Spinal cord (tissue), 10 donors: ENCODE measurements at places on chromosomes 5 and 9.

DNA sequence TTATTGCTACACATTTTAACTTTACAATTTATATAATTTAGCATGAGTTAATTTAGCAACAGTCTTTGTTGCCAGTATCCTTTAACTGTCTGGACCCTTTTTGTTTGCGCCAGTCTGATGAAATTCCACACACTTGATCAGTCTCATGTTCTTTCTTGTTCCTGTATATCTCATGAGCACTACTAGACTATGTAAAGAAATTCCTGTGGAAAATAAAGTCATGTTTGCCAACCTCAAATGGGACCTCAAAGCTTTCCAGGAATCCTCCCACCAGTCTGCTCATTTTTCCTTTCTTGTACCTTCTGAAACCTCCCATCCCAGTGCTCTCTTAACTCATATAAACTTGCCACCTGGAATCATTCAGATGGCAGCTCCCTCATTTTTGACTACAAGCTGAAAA, 8.0 kb downstream of the DMXL1 start:
- peaks cover 2% of the 10 kb centered on the region for H3K4me1 ChIP-seq
- no peak overlapping the region for H3K4me3 ChIP-seq
- H3K36me3 ChIP-seq, result no peaks in the 10 kb centered on the region
- no peak overlapping the region for H3K27ac ChIP-seq

DNA sequence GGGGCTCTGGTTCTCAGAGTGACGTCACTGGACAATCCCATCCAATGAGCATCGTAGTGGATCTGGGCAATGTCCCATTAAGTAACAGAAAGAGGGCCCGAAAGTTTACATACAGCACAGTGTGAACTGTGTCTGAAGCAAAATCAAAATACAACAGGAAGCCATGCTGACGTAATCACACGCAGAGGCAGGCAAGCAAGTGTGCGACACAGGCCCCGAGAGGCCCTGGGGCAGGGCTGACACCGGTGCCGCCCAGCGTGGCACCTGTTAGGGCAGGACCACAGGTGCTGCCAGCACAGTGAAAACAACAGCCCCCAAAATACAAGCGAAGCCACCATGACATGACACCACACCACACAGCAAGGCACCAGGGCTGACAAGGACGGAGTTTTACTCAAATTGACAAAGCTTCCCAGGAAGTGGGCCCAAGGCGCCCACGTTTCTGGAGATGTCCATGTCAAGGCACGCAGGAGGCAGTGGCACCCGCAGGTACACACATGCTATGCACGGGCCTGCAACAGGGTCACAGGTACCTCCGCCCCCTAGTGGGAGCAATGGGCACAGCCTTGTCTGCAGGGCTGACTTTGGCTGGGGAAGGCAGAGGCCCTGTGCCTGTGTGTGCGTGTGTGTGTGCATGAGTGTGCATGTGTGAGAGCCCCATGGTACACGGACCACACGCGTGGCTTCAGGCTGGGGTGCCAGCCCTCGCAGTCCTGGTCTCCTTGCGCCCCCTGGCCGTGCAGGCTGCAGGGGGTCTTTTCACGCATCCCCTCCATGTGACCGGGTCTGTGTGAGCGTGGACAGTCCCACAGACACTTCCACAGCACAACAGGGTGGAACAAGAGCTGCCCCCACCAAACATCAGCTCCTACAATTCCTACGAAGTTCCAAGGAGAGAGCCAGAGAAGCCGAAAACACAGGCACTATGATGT, 19.6 kb downstream of the QSOX2 start:
- no peak overlapping the region for H3K4me3 ChIP-seq
- no peak for DNase-seq
- H3K27me3 ChIP-seq, result no peaks in the 10 kb centered on the region
- H3K4me1 ChIP-seq, result peaks cover 22% of the 10 kb centered on the region

DNA sequence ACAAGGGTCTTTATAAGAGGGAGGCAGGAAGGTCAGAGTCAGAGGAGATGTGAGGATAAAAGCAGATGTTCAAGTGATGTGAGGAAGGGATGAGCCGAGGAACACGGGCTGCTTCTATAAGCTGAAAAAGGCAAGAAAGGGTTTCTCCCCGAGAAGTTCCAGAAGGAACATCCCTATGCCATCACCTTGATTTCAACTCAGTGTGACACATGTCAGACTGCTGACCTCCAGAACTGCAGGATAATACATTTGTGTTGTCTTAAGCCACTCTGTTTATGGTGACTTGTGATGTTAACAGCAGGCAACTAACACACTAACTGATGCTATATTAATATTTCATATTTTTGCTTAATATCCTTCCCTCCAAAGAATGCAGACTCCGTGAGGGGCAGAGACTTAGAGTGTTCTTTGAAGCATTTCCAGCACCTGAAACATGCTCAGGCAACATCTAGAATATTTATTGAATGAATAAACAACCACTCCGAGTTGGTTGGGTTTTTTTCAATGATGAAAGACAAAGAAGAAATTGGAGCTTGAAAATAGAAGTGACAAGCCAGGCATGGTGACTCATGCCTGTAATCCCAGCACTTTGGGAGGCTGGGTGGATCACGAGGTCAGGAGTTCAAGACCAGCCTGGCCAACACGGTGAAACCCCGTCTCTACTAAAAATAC, 77.6 kb upstream of the ADRA1B start:
- H3K27ac ChIP-seq, result no peak overlapping the region
- no peak for DNase-seq
- no peaks in the 10 kb centered on the region for H3K27me3 ChIP-seq

DNA sequence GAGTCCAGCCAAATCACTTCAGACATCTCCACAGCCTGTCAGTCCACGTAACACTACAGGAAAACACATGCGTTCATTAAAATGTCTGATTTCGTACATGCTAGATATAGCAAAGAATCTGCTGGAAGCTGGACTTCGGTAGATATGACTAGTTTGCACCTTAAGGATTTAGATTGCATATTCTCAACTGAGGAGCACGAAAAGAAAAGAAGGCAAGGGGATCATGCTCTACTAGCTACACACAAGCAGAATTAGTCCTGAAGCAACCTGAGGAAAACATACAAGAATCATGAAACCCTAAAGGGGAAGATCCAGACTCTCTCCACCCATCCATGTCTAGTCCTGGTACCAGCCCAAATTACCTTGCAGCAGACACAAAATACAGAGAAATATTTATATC, 36.1 kb upstream of the SSBP2 start:
- H3K27me3 ChIP-seq, result no peaks in the 10 kb centered on the region
- H3K4me3 ChIP-seq, result no peak overlapping the region
- H3K36me3 ChIP-seq, result no peaks in the 10 kb centered on the region
- no peak for DNase-seq

GRCh38 chr9:133306242-133307204, 29.5 kb downstream of the SURF6 start:
- H3K27ac ChIP-seq, result no peak overlapping the region
- H3K4me3 ChIP-seq, result no peak overlapping the region
- H3K27me3 ChIP-seq, result no peaks in the 10 kb centered on the region
- DNase-seq, result peak; percentile 43
- H3K4me1 ChIP-seq, result no peaks in the 10 kb centered on the region

DNA sequence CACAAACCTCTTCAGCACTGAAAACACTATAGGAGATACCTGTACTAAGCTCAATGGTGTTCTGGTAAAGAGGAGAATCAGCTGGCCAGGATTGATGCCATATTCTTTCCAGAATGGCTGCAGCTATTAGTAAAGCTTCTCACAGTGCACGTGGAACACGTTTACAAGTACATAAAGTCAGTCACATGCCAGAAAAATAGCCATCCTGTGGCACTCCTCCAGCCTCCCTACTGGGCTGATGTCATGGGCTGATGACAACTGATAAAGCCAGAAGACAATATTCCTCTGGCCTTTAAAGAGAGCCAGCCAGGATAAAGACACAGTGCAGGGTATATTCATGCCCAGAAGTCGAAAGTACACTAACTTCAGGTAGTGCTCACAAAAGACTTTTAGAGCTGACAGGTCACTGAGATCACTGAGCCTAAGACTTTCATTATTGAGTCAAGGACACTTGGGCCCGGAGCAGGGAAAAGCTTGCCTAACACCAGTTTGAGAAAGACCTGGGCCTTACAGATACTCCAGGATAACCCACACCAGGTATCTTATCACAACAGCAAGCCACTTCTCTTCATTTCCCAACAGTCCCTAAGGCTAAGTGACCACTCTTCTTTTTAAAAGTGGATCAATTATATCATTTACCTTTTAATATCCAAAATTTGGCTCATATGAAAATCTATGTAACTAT, 29.4 kb downstream of the ABITRAM start:
- no peak overlapping the region for H3K27ac ChIP-seq
- no peaks in the 10 kb centered on the region for H3K36me3 ChIP-seq
- DNase-seq, result no peak
- no peaks in the 10 kb centered on the region for H3K27me3 ChIP-seq
- no peak overlapping the region for H3K4me3 ChIP-seq
- H3K4me1 ChIP-seq, result no peaks in the 10 kb centered on the region

GRCh38 chr5:142654578-142655058, 31.3 kb downstream of the FGF1 start:
- H3K4me1 ChIP-seq, result peaks cover 8% of the 10 kb centered on the region
- H3K27me3 ChIP-seq, result no peaks in the 10 kb centered on the region
- H3K36me3 ChIP-seq, result no peaks in the 10 kb centered on the region
- H3K27ac ChIP-seq, result peak overlapping the region; percentile 50
- H3K4me3 ChIP-seq, result no peak overlapping the region
- no peak for DNase-seq

- H3K27me3 ChIP-seq, result no peaks in the 10 kb centered on the region
- DNase-seq, result no peak
- no peak overlapping the region for H3K27ac ChIP-seq
- no peak overlapping the region for H3K4me3 ChIP-seq
These were observed 12.8 kb downstream of the LEAP2 start for GRCh38 chr5:132886064-132886823.

- no peaks in the 10 kb centered on the region for H3K4me1 ChIP-seq
- H3K36me3 ChIP-seq, result peaks cover 6% of the 10 kb centered on the region
- H3K27ac ChIP-seq, result no peak overlapping the region
- H3K4me3 ChIP-seq, result no peak overlapping the region
- no peak for DNase-seq
- no peaks in the 10 kb centered on the region for H3K27me3 ChIP-seq
These were observed 88.3 kb downstream of the GIN1 start for GRCh38 chr5:103031607-103032006.

DNA sequence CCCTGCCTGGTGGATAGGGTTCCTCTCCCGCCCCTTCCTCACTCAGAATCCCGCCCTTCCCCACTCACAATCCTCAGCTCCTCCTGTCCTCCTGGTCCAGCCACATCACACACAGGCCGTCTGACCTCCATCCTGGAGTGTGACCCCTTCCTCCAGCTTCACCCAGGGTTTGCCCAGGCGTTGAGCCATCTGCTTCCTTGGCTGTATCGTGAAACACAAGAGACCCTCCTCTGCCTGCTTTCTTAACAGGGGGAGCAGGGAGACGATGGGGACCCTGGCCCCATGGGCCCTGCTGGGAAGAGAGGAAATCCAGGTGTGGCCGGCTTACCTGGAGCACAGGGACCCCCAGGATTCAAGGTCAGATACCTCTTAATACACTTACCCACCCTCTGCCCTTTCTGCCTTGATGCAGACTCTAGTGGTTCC, 32.3 kb upstream of the ORM1 start:
- H3K36me3 ChIP-seq, result peaks cover 20% of the 10 kb centered on the region
- no peak overlapping the region for H3K4me3 ChIP-seq
- H3K27ac ChIP-seq, result no peak overlapping the region
- DNase-seq, result no peak
- H3K4me1 ChIP-seq, result peaks cover 30% of the 10 kb centered on the region

- H3K27me3 ChIP-seq, result no peaks in the 10 kb centered on the region
- no peak for DNase-seq
- no peaks in the 10 kb centered on the region for H3K36me3 ChIP-seq
- H3K27ac ChIP-seq, result no peak overlapping the region
These were observed 73.3 kb upstream of the PCSK1 start for GRCh38 chr5:96506376-96506775.

DNA sequence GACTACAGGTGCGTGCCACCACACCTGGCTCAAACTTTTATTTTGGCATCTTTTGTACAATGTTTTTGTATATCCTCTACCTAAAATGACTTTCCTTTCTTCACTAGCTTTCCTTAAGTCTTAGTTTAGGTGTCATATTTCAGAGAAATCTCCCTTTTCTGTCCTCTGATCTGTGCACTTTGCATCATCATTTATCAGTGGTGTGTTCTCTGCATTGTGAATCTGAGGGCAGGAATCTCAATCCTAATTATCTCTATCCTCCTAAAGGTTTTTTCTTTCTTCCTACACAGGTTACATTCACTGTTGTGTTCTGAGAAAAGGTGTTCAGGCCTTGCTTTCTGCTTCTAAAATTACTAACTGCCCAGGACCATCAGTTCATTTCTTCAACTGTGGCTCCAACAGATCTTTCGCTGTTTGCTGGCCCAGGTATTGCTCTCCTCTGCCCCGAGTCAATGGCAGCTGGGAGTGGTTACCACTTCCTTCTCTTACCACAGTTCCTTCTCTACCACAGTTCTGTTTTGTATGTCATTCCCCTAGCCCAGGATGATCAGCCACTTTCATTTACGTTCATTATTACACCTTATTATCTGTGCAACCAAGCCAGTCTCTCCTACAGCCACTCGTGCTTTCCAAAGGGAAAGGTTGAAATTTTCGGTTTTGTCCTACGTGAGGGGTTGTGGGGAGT, 14.0 kb downstream of the TGFBR1 start:
- H3K36me3 ChIP-seq, result no peaks in the 10 kb centered on the region
- no peaks in the 10 kb centered on the region for H3K4me1 ChIP-seq
- no peak overlapping the region for H3K4me3 ChIP-seq
- no peak for DNase-seq

DNA sequence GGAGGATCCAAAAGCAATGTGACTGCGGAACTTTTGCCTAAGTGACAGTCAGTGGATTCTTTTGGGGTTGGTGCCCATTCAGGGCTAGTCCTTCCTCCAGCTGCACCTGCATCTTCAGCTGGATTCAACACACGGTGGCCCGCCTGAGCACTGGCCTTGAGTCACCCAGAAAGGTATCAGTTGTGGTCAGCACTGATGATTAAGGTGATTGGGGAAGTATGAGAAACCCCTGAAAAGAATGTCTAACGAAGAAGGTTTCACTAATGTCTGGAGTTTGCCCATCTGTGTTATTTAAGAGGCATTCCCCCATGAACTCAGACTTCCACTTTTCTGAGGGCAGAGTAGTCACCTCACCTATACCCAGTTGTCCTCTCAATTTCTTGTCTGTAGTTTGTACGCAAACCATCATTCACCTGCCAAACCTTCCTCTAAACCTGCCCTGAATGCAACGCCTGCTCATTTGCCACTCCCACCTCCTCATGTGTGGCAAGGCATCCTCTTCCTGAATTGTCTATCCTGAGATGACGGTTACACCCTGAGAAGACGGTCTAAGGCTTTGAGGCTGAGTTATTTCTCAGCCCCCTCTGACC, 27.2 kb downstream of the CSF2 start:
- H3K27ac ChIP-seq, result no peak overlapping the region
- H3K4me1 ChIP-seq, result peaks cover 3% of the 10 kb centered on the region
- no peaks in the 10 kb centered on the region for H3K27me3 ChIP-seq
- no peaks in the 10 kb centered on the region for H3K36me3 ChIP-seq
- H3K4me3 ChIP-seq, result no peak overlapping the region
